ENCODE measurements at places on chromosomes 5 and 9.

GRCh38 chr9:92948038-92948534 is 763 bp downstream of the FGD3 start:
- no peak for DNase-seq

GRCh38 chr5:37833990-37834389 is 5.9 kb downstream of the GDNF start:
- DNase-seq = no peak

GRCh38 chr5:3612591-3613042 is 17.0 kb downstream of the IRX1 start:
- DNase-seq = no peak

- DNase-seq = no peak
Observed at GRCh38 chr9:112786829-112787520, 36.4 kb downstream of the SNX30 start.

DNA sequence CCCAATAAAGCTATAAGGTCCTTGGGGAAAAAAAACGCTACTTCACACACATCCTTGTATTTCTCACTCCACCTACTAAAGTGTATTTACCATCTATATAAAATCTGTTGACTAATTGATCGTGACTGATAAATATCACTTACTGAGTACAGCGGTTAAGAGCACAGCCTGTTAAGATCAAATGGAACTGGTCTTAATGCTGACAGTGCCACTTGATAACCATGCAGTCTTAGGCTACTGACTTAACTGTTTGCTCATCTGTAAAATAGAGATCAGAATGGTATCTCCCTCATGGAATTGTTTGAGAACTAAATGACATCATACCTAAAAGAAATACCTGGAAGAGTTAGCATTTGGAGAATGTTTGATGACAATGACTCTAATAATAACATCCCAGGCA is 67.5 kb downstream of the ZFAND5 start:
- no peak for DNase-seq

DNA sequence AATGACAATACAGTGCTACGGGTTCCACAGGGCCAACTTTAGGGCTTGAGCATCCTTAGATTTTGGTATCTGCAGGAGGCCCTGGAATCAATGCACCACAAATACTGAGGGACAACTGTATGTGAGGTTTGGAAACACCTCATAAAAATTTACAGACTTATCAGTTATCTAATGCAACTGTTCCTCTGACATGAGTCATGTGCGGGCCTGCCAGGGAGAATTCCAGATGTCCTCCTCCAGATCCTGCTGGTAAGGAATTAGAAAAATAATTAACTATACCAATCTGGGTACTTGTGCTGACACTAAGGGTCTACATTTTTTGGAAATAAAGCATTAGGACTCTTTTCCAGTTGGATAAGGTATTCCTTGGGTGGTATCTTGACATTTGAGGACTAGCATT is 333.3 kb downstream of the ARRDC3 start:
- no peak for DNase-seq

GRCh38 chr9:102479191-102479590 is 515.9 kb upstream of the CYLC2 start:
- DNase-seq = no peak

DNA sequence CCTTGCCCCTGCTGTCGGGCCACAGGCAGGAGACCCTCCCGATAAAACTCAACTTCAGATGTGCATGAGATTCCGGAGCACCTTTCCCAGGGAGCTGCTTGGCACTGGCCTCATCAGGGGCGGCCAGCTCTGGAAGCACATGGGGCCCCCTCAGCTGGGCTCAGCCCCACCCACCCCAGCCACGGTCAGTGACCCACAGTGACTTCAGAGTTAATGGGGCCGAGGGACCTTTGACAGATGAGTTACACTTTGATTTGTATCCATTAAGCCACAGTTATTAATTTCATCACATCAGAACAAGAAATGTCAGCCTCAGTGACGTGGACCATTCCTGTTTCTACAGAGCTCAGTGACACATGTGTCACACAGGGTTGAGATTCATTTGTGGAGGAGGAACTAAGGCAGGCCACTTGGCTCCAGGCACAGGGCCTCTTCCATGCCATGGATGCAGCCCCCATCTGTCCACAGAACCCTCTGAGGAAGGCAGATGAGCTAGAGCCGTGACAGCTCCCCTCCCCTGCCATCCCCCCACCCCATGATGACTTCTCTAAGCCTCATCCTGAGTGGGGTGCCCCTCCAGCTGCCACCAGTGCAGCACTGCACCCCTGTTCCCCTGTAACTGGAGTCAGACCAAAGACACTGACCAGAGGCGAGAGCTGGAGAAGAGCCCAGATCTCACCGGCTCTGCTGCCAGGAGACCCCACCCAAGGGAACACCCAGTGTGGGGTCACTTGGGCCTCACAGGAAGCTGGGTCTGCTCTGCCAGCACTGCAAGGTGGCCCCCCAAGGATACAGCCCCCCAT is 69.4 kb upstream of the ADAMTS2 start:
- DNase-seq = no peak

GRCh38 chr5:73629456-73629855 is 3.5 kb downstream of the ARHGEF28 start:
- no peak for DNase-seq

DNA sequence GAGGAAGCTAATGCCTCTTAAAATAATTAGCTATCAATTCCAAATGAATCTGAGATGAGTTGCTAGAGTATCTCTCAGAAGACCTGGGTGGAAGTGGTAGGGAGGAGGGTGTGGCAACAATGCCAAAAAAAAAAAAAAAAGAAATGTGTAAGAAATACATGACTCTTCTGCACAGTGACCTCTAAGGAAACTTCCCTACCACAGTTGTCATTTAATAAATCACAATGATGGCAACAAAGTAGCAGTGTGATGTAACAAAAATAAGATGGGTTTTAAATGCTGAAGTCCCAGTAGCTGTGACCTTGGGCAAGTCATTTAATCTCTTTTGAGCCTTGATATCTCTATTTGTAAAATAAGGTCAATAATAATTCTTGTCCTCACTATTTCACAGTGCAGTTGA is 7.2 kb downstream of the FOXD1 start:
- DNase-seq = no peak

- DNase-seq = no peak
Observed at GRCh38 chr5:173764332-173765028, 123.7 kb upstream of the CPEB4 start.

DNA sequence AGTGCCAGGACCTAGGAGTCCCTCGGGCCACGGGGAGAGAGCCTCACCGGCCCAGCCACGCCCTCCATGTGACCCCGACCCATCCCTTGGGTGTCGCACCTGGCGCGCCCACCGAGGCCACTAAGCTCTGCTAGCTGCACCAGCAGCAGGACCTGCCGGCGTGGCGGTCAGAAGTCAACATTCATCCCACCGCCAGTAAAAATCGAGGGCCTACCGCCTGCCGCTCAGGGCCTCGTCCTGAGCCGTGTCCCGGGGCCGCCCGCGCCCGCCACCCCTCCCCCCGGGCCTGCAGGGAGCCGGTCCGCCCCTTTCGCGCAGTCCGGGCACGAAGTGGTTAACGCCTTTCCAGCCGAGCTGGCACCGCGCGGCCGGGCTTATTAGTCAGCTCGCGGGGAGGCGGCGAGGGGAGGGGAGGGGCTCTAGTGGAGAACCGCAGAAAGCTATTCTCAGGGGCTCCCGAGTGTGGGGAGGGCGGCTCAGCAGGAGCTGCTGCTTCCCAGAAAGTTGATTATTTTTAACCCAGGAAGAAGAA is 124.4 kb downstream of the C9orf50 start:
- peak; percentile 65 for DNase-seq

DNA sequence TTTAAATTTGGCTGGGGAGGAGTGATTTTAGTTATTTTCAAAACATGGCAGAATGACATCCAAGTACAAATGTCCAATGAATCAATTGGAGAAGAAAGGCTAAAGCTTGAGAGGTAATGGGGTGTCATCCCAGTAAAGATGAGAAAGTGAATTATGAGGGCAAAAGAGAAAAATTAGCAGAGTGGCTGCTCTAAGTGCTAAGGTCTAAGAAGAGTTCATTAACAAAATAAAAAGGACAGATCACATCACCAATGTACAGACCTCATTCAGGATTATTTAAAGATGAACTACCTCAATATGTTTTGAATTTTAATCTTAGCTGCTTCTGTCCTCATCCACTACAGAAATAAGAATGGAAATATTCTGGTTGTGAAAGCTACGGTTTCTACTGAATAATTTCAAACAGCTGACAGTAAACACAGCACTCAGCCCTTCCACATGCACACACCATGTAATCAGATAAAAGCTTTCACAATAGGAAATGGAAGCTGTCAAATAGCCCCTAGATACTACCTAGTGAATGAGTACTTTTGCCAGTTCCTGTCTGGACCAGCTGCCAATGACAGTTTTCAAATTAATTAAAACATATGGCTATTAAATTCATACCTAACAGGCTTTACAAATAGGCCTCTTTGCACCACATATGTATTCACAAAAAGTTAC is 171.5 kb downstream of the SSBP2 start:
- no peak for DNase-seq

GRCh38 chr9:32128546-32128945 is 255.9 kb upstream of the ACO1 start:
- no peak for DNase-seq

- no peak for DNase-seq
Observed at GRCh38 chr5:148176480-148176879, 8.1 kb downstream of the SPINK14 start.

GRCh38 chr9:14678776-14679175 is 14.5 kb downstream of the ZDHHC21 start:
- DNase-seq = no peak

GRCh38 chr5:141412854-141413539 is at the start of gene PCDHGA10:
Gene PCDHGA10, plus strand, starts transcription at chr5:141412987. Its CDS starts 189 bp downstream, at chr5:141413176.
- DNase-seq = peak; percentile 45

DNA sequence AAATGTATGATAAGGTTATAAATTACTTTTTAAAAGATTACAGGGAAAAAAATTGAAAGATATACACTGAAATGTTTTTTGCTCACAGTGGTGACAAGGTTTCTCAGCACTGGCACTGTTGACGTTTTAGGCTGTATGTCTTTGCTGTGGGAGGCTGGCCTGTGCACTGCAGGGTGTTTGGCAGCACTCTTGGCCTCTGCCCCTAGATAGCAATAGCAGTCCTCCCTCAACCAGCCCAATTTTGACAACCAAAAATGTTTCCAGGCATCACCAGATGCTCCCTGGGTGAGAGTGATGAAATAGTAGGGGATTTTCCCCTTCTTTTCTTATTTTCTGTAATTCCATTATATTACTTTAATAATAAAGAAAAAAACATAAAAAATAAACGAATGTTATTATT is 3.3 kb downstream of the CD274 start:
- DNase-seq = no peak

- DNase-seq = no peak
Observed at GRCh38 chr5:127924606-127925005, 159.0 kb upstream of the SLC12A2 start.

DNA sequence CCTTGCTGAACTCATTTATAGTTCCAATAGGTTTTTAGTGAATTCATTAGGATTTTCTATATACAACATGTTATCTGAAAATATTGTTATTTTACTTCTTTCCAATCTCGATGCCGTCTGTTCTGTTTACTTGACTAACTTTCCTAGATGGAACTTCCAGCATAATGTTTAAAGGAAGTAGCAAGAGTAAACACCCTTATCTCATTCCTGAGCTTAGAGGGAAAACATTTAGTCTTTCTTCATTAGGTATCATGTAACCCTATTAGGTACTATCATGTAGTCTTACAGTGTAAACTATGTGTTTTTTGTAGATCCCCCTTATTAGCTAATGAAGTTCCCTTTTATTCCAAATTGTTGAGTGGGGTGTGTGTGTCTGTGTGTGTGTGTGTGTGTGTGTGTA is 22.5 kb upstream of the OR2K2 start:
- DNase-seq = no peak

DNA sequence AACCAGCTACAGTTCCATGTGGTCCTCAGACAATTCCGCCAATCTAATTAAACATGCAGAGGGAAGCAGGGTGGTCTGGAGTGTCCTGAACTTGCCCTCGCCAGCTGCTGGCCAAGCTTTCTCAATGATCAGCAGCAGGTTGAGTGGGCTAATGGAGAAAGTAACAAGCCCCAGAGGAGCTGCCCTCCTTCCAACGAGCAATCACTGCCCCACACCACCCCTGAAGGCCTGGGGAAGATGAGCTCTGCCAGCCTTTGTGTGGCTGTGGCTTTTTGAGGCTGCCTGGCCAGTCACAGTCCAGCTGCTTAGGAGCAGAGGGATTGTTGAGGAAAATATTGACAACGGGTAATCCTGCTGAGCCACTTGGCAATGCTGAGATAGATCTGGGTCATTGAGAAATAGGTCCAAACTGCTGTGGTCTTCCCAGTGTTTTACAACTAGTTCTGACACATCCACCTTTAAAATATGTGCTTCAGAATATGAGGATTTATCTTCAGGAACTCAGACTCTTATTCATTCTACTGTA is 107.3 kb downstream of the CD180 start:
- DNase-seq = no peak

DNA sequence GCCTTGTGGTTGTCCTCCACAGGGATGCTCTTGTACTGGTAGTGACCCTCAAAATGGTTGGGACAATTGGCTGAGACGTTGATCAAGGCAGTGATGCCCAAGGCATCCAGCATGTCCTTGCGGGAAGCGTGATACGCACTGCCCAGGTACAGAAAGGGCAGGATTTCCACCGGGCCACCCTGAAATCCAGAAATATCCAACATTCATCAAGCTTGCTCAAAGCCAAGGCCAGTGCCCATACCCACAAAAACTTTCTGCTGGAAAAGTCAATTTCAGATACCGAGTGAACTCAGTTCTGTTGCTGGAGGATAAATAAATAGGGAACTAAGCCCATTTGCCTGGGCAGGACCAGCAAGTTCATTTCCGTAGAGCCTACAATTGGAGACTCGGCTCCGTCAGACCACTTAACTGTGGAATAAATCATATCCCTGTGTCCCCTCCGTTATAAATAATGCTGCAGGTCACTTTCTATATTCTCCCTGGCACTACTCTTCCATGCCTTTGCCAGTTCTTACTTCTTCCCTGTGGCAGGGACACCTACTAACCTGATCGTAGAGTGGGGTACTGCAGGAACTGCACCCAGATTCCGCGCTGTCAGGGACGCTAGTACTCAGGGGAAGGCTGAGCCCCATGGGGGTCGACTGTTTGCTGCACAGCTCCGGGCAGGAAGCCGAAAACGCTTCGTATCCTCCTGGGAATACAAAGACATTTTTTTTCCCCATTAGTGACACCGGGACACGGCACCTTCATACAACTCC is 1.2 kb downstream of the DUSP1 start:
- DNase-seq = no peak

DNA sequence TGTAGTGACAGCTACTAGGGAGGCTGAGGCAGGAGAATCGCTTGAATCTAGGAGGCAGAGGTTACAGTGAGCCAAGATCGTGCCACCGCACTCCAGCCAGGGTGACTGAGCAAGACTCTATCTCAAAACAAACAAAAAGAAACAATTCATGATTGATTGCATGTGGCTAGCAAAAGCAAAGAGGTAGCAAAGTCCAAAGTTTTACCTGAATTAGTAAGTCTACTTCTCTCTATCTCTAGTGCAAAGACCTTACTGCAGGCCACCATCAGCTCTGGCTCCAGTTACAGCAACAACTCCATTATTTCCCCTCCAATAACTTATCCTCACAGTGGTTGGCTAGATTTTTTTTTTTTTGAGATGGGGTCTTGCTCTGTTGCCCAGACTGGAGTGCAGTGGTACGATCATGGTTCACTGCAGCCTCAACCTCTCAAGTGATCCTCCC is 6.2 kb upstream of the SAR1B start:
- DNase-seq = no peak
